ENCODE measurements at places on chromosomes 2 and 18.

GRCh38 chr2:196592911-196593881 is 46.3 kb upstream of the CCDC150 start:
- peak; percentile 63 for DNase-seq

DNA sequence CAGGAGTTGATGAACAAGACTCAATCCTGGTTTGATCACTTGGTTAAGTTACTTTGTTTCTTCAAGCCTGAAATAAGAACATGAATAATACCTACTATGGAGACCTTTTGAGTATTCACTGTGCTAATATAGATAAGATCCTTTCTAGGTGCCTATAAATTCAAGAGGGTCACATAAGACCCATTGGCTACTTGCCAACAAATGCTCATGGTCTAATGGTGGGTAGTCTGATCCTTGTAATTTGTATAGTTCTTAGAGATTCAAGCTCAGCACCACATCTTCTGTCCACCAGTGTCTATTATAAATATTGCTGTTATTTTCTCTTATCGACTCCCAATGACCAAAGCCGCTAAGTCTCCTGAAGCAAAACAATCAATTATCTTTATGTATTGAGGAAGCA is 27.4 kb upstream of the ACSL3 start:
- DNase-seq = no peak

DNA sequence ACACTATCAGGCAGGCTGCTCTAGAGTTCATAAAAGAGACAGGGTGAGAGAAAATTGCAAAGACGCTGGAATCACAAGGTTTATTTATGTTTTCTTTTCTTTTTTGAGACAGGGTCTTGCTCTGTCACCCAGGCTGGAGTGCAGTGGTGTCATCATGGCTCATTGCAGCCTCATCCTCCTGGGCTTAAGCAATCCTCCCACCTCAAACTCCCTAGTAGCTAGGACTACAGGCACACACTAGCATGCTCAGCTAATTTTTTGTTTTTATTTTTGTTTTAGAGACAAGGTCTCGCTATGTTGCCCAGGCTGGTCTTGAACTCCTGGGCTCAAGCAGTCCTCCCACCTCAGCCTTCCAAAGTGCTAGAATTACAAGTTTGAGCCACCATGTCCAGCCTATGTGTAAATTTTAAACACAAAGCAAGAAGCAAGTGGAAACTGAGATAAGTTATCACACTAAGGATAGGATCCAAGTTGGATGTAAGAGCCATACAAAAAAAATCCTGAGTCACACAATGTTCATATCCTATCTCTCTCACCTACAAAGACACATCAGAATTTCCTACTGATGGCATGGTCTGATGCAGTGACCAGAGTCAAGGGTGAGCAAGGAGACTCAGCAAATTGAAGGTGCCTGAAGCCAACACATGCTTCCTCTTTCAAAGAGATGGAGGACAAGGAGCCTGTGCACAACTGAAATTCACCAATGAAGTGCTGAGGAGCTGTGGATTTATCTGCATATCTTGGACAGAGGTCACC is 31.4 kb downstream of the MYL12B start:
- no peak for DNase-seq

- DNase-seq = no peak
These were observed 515.2 kb upstream of the FANCL start for GRCh38 chr2:58756336-58756735.

DNA sequence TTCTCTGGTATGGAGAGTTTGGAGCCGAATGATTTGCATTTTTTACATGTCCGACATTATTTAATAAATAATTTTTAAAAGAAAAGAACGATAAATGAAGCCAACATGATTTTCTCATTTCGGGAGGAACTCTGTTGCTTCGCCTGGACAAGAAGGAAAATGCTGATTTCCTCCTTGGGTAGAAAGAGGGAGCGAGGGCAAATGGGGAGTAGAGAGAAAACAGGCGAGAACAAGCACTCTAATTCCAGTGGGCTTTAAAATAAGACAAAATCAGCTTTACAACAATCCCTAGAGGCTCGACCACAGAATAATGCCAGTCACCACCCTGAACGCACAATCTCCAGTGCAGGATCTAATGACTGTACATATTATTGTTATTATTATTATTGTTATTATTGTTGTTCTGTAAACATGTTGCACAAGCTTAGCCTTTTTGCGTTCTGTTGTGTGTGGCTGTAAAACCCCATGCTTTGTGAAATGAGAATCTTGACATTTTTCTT is 3.7 kb downstream of the DLX1 start:
- no peak for DNase-seq

DNA sequence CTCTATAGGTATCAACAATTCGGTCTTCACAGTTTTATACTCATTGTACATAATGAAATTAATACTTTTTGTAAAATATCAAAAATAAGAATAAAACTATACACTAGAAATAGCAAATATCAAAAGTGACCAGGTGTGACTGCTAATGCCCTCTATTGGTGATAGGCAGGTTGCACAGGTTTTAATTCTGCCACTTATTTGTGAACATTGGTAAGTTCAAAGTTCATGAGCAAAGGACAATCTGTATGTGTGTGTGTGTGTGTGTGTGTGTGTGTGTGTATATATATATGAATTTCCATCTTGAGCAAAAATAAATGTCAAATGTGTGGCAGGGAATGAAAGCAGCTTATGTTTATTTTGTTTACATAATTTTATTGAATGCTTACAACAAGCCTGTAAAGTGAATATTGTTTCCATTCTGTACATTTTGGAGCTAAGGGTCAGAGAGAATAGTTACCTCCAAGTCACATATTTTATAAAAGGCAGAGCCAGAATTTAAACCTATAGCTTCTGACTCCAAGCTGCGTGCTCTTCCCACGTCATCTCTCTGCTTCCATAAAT is 537.4 kb downstream of the CPS1 start:
- no peak for DNase-seq

DNA sequence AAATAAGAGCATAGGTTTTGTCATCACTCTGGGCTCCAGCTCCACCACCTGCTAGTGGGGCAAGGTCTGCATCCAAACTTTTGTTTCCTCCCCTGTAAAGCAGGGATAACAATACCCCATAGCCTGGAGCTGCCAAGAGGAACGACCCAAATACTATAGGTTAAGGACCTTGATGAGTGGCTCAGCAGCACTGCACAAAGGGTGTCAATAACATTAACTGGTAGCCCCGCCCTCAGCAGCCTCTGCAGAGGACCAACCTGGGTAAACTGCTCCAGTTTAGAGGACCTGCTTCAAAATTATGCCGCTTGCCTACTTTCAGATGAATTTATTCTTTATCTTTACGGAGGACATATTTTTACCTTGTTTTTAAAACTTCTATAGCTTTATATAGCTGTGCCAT is 65.8 kb upstream of the RIOK3 start:
- no peak for DNase-seq

- no peak for DNase-seq
These were observed 4.3 kb downstream of the DSG4 start for GRCh38 chr18:31380912-31381311.

- no peak for DNase-seq
These were observed 1.5 kb upstream of the ASB18 start for GRCh38 chr2:236265675-236266074.

DNA sequence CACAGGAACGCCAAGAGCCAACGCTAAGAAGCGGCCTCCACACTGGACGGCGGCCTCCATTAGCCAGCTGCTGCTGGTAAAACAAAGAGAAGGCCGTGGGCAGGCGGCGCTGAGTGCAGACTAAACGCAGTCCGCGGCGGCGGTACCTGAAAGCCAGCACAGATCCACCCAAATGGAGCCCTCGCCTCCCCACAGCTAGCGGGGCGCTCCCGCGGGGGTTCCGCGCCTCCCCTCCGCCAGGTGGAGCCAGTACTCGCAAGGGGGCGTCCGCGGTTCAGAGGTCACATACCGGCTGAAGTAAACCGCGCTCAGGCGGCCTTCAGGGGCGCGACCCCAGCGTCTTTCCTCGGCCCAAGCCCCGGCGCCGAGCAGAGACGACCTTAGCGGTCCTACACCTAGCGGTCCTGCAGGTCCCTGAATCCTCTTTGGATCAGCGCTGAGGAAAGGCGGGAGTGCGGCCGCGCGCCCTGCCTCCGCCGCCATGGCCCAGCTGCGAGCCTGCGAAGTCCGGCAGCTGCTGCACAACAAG is 293.1 kb upstream of the ERBB4 start:
- DNase-seq = no peak

DNA sequence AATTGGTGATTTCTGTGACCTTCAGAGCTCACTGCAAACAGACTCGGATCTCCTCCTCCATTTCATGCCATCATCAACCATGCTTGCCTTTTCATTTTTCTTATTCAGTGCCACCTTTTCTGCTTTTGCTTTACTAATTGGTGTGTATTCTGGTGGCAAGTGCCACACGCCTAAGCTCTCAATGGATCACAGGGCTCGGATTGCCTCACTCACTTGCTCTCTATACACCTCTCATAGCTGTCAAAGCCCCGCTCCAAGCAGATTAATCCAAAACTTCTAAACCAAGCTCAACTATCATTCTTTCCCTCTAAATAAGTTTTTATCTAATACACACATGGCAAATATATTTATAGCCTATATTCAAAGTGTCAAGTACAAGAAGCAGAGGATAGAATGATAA is 86.4 kb downstream of the PLEKHM3 start:
- DNase-seq = no peak

- no peak for DNase-seq
These were observed 483.2 kb downstream of the METTL4 start for GRCh38 chr18:2087877-2088673.

DNA sequence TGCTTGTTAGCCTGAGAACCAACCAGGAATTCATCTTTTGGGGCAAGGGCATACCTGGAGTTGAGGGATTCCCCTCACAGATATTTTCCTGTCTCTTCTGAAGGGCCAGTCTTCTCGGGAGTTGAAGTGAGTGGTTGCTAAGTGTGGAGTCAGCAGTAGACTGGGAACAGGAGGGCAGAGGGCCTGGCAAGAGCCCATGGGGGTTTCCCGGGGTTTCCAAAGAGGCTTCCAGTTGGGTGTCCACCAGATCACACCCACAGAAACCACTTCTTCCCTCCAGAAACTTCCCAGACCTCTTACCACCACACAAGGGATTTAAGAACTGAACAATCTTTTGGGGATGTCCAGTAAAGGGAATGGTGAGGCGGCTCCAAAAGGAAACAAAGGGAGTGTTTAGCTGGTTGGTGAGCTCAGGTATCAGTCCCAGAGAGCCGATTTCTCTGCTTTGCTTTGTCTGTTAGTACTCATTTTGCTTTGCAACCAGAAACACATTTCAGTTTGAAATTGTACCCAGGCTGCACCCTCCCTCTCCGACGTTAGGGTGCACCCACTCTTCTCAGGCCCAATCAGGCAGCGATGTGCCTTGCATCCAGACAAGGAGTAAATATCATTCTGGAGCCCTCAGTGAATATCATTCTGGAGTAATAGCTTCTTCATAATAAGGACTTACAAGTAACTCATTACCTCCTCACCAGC is 47.5 kb upstream of the SPATS2L start:
- no peak for DNase-seq

DNA sequence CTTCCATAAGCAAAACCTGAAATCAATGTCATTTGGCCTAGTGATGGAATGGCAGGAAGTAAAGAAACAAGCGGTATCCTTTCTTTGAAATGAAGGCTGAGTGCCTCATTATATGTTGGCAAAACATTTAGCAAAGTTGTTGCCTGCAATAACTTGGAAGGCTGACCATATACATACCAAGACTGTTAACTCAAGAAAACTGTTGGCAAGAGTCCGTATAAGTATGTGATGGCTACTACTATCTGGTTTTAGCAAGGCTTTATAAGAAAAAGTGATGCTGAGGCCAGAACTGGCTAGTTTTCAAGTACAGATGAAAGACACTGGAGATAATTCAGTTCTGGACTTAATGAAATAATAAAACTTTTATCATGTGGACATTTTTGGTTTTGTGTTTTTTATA is 356.2 kb downstream of the ZNF521 start:
- no peak for DNase-seq

DNA sequence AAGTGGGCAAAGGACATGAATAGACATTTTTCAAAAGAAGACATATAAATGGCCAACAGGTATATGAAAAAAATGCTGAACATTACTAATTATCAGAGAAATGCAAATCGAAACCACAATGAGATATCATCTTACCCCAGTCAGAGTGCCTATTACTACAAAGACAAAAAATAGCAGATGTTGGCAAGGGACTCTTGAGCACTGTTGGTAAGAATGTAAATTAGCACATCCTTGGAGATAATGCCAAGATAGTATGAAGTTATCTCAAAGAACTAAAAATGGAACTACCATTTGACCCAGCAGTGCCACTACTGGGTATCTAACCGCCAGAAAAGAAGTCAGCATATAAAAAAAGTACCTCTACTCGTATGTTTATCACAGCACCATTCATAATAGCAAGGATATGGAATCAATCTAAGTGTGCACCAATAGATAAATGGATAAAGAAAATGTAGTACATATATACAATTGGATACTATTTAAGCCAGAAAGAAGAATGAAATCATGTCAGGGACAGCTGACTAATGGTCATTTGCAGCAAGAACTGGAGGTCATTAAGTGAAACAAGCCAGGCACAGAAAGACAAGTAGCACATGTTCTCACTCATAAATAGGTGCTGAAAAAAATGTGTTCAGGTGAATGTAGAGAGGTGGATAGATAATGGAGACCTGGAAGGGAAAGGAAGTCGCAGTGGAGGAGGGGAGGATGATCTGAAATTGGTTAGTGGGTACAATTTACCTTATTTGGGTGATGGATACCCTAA is 141.7 kb upstream of the B3GNT2 start:
- no peak for DNase-seq

GRCh38 chr2:239459056-239459455 is 58.2 kb upstream of the HDAC4 start:
- no peak for DNase-seq

GRCh38 chr2:216318521-216318874 is 53.8 kb downstream of the MARCHF4 start:
- no peak for DNase-seq

GRCh38 chr2:222844323-222844722 is 16.5 kb upstream of the ACSL3 start:
- no peak for DNase-seq

Data from KBM-7 (cell line).